Myometrial cell (primary cell): ENCODE measurements at places on chromosomes 5 and 9. TPM values are rescaled to one million over a fixed set of nuclear protein-coding genes. Genes with fewer than 3 reads are reported as not detected.

Gene GFI1B
- not detected in 2 replicates for total RNA-seq

Gene HACD4
- 9.0 and 13.0 TPM in 2 replicates for total RNA-seq

Gene PCDHB14
- total RNA-seq = under 0.01 and 1.7 TPM in 2 replicates

Gene GABRA6
- not detected in 2 replicates for total RNA-seq

Gene SGCD
- 0.18 and 0.29 TPM in 2 replicates for total RNA-seq

Gene FREM1
- under 0.01 TPM in 1 of 2 replicates, not detected in the other for total RNA-seq

Gene SMIM33
- total RNA-seq = not detected in 2 replicates

Gene FAM81B
- not detected in 2 replicates for total RNA-seq

Gene LRRC19
- not detected in 2 replicates for total RNA-seq

Gene AHRR
- total RNA-seq = 0.29 and 2.8 TPM in 2 replicates

Gene SPATA31D4
- total RNA-seq = not detected in 2 replicates
